ENCODE measurements at places on chromosomes 7 and 10. TPM values are rescaled to one million over a fixed set of nuclear protein-coding genes. Genes with fewer than 3 reads are reported as not detected.

HOXA1 gene
- 0.23 TPM for total RNA-seq

MYOZ1 gene
- total RNA-seq = 2.2 TPM

TMEM273 gene
- not detected for total RNA-seq

GPNMB gene
- 0.91 TPM for total RNA-seq

STN1 gene
- 17.3 TPM for total RNA-seq

ELFN1 gene
- total RNA-seq = 18.0 TPM

PHKG1 gene
- total RNA-seq = not detected

CNPY1 gene
- not detected for total RNA-seq

TAS2R41 gene
- not detected for total RNA-seq

TMEM213 gene
- total RNA-seq = not detected

ATXN7L1 gene
- total RNA-seq = 7.1 TPM

TCF7L2 gene
- total RNA-seq = 52.4 TPM

FOXI2 gene
- total RNA-seq = not detected

PRR15 gene
- 7.2 TPM for total RNA-seq

DNAJC2 gene
- 33.9 TPM for total RNA-seq

CRHR2 gene
- not detected for total RNA-seq

PTN gene
- total RNA-seq = 11.1 TPM

ACADSB gene
- total RNA-seq = 10.0 TPM

SPDYE6 gene
- total RNA-seq = not detected

STAG3 gene
- 0.36 TPM for total RNA-seq

TEX36 gene
- not detected for total RNA-seq

LBX1 gene
- total RNA-seq = not detected

CREM gene
- 42.7 TPM for total RNA-seq

MRLN gene
- total RNA-seq = not detected

CDHR1 gene
- 0.75 TPM for total RNA-seq

SYCE1 gene
- total RNA-seq = not detected

SYT15B gene
- total RNA-seq = 1.5 TPM

NT5C3A gene
- 24.1 TPM for total RNA-seq

POLR3A gene
- total RNA-seq = 28.8 TPM

GNGT1 gene
- total RNA-seq = not detected

FAM221A gene
- 3.0 TPM for total RNA-seq

FRMPD2 gene
- total RNA-seq = 0.39 TPM

ZNF479 gene
- not detected for total RNA-seq

AFAP1L2 gene
- total RNA-seq = 28.1 TPM

HGF gene
- total RNA-seq = not detected

STOX1 gene
- total RNA-seq = 0.12 TPM

LIPF gene
- not detected for total RNA-seq

GBX1 gene
- total RNA-seq = not detected

EPDR1 gene
- total RNA-seq = 23.6 TPM

HOXA13 gene
- not detected for total RNA-seq

Measured in astrocyte (in vitro differentiated cells and primary cell).